ENCODE measurements at places on chromosomes 12 and 14. TPM values are rescaled to one million over a fixed set of nuclear protein-coding genes. Genes with fewer than 3 reads are reported as not detected.

Gene GZMH
- polyA plus RNA-seq = 24.2 TPM

Gene PYGL
- 0.20 TPM for polyA plus RNA-seq

Gene AQP2
- not detected for polyA plus RNA-seq

Gene KCNJ8
- polyA plus RNA-seq = not detected

Gene DAO
- not detected for polyA plus RNA-seq

Gene KLRF1
- polyA plus RNA-seq = 3.0 TPM
